Skin of body (tissue), 3 donors: ENCODE measurements at places on chromosomes 16 and 17. TPM values are rescaled to one million over a fixed set of nuclear protein-coding genes. Genes with fewer than 3 reads are reported as not detected.

The LUC7L gene
- total RNA-seq: 71.7 TPM

The ABCC12 gene
- total RNA-seq: 0.10 TPM

The RPL38 gene
- 2,384 TPM for total RNA-seq

The PRDM7 gene
- not detected for total RNA-seq

The ZNF319 gene
- total RNA-seq: 2.4 TPM

The LGALS3BP gene
- total RNA-seq: 52.1 TPM

DNA sequence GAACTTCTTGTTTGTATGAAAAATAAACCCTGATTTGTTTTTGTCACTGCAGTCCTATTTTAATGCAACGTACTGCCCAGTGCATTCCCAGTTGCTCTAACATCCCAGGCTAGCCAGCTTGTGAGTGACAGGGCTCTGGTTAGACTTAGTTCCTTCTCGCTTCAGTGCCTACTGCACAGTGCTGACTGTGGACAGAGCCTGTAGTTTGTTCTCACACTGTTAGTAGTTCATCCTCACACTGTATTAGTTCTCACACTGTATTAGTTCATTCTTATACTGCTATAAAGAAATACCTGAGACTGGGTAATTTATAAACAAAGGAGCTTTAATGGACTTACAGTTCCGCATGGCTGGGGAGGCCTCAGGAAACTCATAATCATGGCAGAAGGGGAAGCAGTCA is 116.6 kb upstream of the SALL1 start:
- DNase-seq: no peak

- DNase-seq: no peak
Observed at GRCh38 chr17:74430706-74431567, 951 bp upstream of the GPRC5C start.

DNA sequence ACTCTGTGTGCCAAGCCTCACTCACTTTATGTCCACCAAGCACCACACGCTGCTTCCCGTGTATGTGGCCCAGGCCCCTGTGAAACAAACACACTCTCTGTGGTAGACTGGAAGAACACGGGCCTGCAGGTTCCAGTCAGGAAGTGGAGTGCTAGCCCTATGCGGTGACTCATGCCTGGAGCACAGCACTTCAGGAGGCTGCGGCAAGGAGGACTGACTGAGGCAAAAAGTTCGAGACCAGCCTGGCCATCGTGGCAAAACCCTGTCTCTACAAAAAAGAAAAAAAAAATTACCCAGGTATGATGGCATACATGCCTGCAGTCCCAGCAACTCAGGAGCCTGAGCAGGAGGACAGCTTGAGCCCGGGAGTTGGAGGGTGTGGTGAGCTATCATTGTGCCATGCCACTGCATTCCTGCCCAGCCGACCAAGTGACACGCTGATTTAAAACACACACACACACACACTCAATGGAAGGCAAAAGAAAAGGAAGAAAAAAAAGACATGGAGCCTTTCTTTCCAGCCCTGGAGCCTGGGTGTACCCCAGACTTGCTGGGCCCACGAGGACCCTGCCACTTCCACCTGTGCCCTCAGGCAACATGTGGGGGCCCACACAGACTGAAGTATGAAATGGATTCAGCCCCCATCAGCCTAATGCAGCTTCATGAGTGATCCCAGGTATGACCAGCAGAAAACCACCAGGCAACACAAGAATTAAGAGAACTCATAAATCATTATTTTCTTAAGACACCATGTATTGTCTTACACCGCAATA is 126.6 kb downstream of the ANKRD11 start:
- no peak for DNase-seq

DNA sequence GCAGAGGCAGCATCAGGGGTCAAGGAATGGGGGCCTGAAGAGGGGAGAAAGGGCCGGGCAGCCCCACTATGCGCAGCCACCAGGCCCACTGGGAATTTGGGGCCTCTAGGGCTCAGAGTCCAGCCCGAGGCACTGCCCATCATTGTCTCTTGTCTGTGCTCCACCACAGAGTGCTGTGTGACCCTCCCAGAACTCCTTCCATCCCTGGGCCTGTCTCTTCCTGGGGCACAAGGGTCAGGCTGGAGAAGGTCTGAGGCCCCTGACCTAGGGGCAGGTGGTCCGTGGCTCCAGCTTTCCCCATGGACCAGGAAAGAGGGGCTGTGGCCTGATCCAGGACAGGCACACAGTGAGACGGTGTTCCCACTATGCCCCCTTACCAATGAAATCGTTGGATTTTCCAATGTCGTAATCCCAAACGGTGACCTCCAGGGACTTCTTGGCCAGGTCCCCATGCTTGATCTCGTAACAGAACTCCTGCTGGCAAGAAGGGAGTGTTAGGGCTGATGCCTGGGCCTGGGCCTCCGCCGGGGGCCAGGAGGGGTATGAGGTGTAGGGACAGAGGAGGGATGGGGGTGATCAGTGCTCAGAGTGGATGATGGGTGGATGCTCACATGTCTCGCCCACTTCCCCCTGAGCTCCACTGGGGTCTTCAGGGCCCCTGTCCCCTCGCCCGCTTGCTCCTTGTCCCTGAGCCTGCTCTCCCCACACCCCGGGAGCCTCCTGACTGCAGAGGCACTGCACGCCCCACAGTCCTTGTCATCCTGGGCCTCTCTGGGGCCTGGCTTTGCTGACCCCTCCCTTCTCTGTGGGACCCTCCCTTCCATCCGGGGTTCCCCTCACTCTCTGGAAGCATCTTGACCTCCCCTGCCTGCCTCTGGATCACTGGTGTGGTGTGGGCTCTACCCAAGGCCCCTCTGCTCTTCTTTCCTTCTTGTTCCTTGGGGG is 10.7 kb downstream of the SCGB1C2 start:
- DNase-seq: no peak

- DNase-seq: no peak
Observed at GRCh38 chr16:15807603-15808009, 49.2 kb downstream of the MYH11 start.

DNA sequence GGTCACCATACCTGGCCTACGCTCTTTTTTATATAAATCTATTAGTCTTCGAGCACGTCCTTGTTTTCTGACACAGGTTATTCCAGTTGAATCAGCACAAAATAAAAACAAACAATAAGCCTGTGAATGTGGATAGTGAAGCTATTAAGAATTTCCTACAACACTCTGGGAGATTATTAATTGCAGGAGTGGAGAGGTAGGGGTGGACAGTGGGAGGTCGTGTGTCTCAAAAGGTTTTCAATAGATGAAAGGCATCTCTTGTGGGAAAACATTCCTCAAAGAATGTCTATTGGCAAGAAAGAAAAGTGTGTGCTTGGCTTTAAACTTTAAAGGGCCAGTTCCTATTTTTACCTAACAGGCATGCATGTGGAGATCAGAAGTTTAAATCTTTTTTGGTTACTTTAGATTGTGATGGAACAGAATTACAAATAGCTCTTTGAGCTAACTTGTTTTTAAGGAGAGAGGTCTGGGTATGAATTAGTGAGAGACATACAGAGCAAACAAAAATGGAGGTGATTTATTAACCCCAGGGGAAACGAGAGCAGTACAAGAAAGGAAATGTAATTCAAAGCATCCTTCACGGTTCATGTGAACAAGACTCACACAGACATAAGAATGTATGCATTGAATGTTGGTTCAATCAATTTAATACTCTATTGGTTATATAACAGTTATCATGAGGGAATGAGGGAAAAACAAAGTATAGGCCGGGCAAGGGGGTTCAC is 9.0 kb downstream of the SMYD4 start:
- DNase-seq: no peak

DNA sequence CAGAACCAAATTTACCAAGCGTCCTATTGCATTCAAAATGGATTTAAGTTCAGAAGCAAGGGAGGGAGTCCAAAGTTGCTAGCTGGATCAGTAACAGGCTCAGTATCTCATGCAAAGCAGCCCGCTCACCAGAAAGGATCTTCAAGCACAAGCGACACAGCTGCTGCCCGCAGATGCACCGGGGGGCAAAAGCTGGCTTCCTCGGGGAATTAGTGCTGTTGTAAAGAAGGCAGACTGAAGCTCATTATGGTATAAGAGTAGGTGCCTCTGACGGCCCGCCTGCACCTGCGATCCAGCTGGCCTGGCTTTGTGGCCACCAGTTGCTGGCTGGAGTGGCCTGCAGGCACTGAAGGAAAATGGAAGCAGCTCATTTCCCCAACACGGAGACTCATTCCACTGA is 128.4 kb upstream of the RCVRN start:
- peak; percentile 37 for DNase-seq

- DNase-seq: no peak
Observed at GRCh38 chr16:26363581-26363980, 671.8 kb downstream of the HS3ST4 start.

- no peak for DNase-seq
Observed at GRCh38 chr17:40901981-40902474, 17.0 kb upstream of the KRT20 start.

DNA sequence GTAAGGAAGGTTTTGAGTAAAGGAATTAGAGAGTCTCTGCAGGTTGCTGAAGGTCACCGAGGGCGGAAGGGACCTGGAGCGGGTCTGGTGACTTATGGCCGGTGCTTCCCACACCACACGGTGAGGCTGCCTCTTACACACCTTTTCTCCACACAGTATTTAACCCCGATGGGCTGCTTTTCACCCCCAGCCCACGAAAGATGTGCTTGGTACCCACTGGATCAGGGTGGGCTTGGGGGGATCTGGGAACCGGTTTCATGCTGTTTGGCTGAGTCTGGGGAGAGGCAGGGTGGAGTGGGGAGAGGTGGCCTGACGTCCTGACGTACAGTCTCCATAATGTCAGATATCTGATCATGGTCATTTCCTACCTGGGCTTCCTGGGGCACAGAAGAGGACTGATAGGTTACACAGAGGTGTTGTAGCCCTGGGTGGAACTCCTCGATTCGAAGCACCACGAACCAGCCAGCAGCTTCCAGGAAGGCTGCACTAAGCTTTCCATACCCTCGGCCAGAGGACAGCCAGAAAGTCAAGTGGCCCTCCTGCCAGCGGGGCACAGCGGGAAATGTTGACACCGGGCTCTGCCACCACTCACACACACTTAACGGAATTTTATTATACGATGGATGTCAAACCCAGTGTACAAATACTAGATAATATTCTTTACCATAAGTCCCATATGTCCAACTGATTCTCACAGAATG is 34.0 kb downstream of the OR1D5 start:
- DNase-seq: no peak
